ENCODE measurements at places on chromosomes 5 and 9. TPM values are rescaled to one million over a fixed set of nuclear protein-coding genes. Genes with fewer than 3 reads are reported as not detected.
A peak's percentile ranks its signal among the peaks of the same experiment; 100 is the strongest.

CRB2 gene
- 80.5 TPM for total RNA-seq

DNA sequence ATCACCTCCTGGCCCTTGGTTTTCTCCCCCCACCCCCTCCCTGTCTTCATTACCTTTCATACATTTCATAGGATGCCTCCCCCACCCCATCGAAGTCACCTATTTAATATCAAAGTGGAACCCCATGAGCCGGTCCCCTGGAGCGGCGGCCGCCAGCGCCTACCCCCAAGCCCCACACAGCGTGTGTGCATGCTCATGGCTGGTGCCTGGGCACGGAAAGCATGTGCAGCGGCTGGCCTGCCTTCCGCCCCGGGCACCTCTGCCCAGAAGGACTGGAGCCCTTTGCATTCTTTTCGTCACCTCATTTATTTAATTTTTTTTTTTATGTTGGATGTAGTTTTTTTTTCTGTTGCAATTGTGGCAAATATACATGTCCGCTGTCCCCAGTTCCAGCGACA lies 116.2 kb downstream of the WNK2 start:
- H3K36me3 ChIP-seq, result no peaks in the 10 kb centered on the region
- H3K27me3 ChIP-seq, result no peaks in the 10 kb centered on the region
- no peak for DNase-seq
- peaks cover 6% of the 10 kb centered on the region for H3K4me1 ChIP-seq
- H3K4me3 ChIP-seq, result no peak overlapping the region

DNA sequence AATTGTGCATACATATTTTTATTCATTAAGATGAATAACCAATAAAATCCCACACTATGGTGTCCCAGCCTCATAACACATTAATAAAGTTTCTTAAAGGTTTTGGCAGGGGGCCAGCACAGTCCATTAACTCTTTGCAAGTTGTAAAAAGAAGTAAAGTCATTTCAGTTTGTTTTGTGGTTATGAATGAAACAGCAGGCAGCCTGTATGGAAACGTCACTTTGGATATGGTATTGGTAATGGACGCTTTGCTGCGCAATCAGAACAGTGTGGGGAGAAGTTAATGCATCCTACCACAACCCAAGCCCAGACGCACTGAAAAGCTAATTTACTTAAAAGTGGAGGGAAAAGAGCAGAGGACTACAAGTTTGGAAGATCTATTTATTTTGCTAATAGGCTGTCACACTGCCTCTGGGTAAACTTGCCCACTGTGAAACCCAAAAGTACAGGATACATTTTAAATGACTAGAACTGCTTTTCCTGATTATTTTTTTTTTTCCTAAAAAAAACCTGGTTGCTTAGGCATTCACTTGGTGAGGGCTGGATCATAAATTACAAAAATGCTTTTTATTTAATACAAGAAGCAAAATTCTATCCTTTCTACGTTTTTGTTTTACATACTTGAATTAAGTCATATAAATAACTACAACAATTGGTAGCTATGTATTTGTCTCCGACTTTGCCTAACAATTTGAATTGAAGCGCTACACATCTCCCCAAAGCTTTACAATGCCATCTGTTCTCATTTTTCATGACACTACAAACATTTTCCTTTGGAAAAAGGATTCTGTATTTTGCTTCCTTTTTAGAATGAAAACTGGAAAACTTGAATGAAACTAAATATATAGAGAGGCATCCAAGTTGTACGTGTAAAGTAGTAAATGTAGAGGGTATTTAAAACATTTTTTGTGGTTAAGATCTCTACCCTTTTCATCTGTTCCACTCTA lies 104.3 kb downstream of the NFIB start:
- peak overlapping the region; percentile 93 for H3K27ac ChIP-seq
- DNase-seq, result no peak
- peaks cover 3% of the 10 kb centered on the region for H3K4me1 ChIP-seq
- H3K27me3 ChIP-seq, result no peaks in the 10 kb centered on the region

- H3K4me3 ChIP-seq, result no peak overlapping the region
- no peak for DNase-seq
- no peaks in the 10 kb centered on the region for H3K4me1 ChIP-seq
- no peaks in the 10 kb centered on the region for H3K27me3 ChIP-seq
- no peak overlapping the region for H3K27ac ChIP-seq
These were observed 750.4 kb downstream of the BRINP1 start for GRCh38 chr9:118618849-118619248.

GRCh38 chr5:143886651-143887638 lies 75.0 kb downstream of the HMHB1 start:
- no peak overlapping the region for H3K4me3 ChIP-seq
- no peaks in the 10 kb centered on the region for H3K27me3 ChIP-seq
- DNase-seq, result no peak
- H3K27ac ChIP-seq, result no peak overlapping the region
- H3K36me3 ChIP-seq, result no peaks in the 10 kb centered on the region
- peaks cover 56% of the 10 kb centered on the region for H3K4me1 ChIP-seq

TIMD4 gene
- not detected for total RNA-seq

PCDHB3 gene
- 5.7 TPM for total RNA-seq

GRCh38 chr5:13322769-13323168 lies 621.7 kb downstream of the DNAH5 start:
- H3K36me3 ChIP-seq, result no peaks in the 10 kb centered on the region
- no peak overlapping the region for H3K4me3 ChIP-seq
- no peaks in the 10 kb centered on the region for H3K4me1 ChIP-seq
- no peaks in the 10 kb centered on the region for H3K27me3 ChIP-seq

- H3K36me3 ChIP-seq, result peaks cover 5% of the 10 kb centered on the region
- no peaks in the 10 kb centered on the region for H3K4me1 ChIP-seq
- H3K27me3 ChIP-seq, result no peaks in the 10 kb centered on the region
- no peak for DNase-seq
These were observed 17.9 kb downstream of the CCDC171 start for GRCh38 chr9:15570769-15571168.

GRCh38 chr5:134426361-134426760 lies 14.7 kb upstream of the CDKN2AIPNL start:
- no peak for DNase-seq
- no peaks in the 10 kb centered on the region for H3K36me3 ChIP-seq
- H3K27ac ChIP-seq, result no peak overlapping the region
- no peaks in the 10 kb centered on the region for H3K4me1 ChIP-seq
- H3K4me3 ChIP-seq, result no peak overlapping the region

CTSV gene
- 7.2 TPM for total RNA-seq

GRCh38 chr9:130839132-130840111 lies 4.4 kb downstream of the ABL1 start:
- H3K27me3 ChIP-seq, result no peaks in the 10 kb centered on the region
- DNase-seq, result no peak
- no peaks in the 10 kb centered on the region for H3K36me3 ChIP-seq
- no peak overlapping the region for H3K27ac ChIP-seq

RNF130 gene
- total RNA-seq, result 116 TPM

NSUN2 gene
- 75.0 TPM for total RNA-seq

PCDH12 gene
- total RNA-seq, result 0.25 TPM

GRCh38 chr5:133696006-133696584 lies 83.8 kb upstream of the FSTL4 start:
- H3K4me1 ChIP-seq, result no peaks in the 10 kb centered on the region
- no peak overlapping the region for H3K4me3 ChIP-seq
- peaks cover 17% of the 10 kb centered on the region for H3K27me3 ChIP-seq
- peak overlapping the region; percentile 85 for H3K27ac ChIP-seq
- H3K36me3 ChIP-seq, result peaks cover 3% of the 10 kb centered on the region
- DNase-seq, result no peak

TMOD1 gene
- total RNA-seq, result 0.77 TPM

DNA sequence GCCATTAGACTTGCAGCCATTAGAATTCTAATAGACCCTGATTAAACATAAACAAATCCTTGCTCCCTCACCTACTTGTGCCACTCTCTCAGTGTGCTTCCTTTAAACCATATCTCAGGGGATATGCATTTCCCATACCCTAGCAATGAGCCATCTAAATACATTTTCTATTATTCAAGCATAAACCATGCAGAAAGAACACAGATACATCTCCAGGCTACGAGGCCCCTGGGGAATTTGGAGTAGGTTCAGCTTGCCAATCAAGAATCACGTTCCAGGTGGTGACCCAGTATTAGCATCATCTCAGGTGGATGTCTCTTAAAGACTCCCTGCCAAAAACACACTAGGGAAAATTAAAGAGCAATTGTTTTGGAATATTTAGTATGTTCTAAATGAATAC lies 93.0 kb upstream of the CCL21 start:
- peaks cover 56% of the 10 kb centered on the region for H3K27me3 ChIP-seq
- DNase-seq, result no peak
- no peaks in the 10 kb centered on the region for H3K36me3 ChIP-seq
- H3K4me1 ChIP-seq, result no peaks in the 10 kb centered on the region
- no peak overlapping the region for H3K4me3 ChIP-seq

IL12B gene
- total RNA-seq, result not detected

- no peak for DNase-seq
- H3K27ac ChIP-seq, result no peak overlapping the region
These were observed 68.8 kb downstream of the TLR4 start for GRCh38 chr9:117772960-117773359.

DNA sequence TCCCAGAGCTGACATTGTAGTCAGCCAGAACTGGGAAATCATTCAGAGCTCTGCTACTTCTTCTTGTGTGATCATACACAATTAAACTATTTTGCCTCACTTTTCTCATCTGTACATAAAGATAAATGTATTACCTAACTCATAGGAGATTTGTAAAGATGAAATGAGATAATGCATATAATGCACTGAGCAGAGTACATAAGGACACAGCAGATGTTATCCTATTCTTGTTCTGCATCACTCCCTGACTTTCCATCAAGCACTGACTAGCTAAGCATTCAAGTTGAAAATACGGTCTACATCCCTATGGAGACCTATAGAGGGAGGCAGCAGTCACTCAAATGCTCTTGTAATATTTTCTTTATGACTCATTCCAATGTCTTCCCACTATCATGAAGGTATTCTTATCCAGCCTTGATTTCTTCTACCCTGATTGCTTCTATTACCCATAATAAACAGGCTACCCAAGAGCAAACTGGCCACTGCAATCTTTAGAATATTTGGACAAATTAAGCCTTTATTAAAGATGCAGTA lies 16.3 kb upstream of the PRR16 start:
- H3K4me3 ChIP-seq, result no peak overlapping the region
- H3K27ac ChIP-seq, result no peak overlapping the region
- no peaks in the 10 kb centered on the region for H3K4me1 ChIP-seq
- DNase-seq, result no peak

GRCh38 chr9:126440940-126441339 lies 114.3 kb downstream of the MVB12B start:
- H3K36me3 ChIP-seq, result peaks cover 2% of the 10 kb centered on the region
- no peak for DNase-seq
- peak overlapping the region; percentile 73 for H3K4me3 ChIP-seq

- no peak overlapping the region for H3K27ac ChIP-seq
- no peaks in the 10 kb centered on the region for H3K27me3 ChIP-seq
- DNase-seq, result no peak
These were observed 2.2 kb upstream of the CANX start for GRCh38 chr5:179696603-179697002.

TSSK1B gene
- total RNA-seq, result 0.16 TPM

SLC25A2 gene
- total RNA-seq, result 0.72 TPM

GRCh38 chr5:111722140-111722539 lies 34.9 kb downstream of the NREP start:
- no peak for DNase-seq
- H3K4me3 ChIP-seq, result no peak overlapping the region
- H3K27me3 ChIP-seq, result no peaks in the 10 kb centered on the region
- H3K4me1 ChIP-seq, result peaks cover 29% of the 10 kb centered on the region
- H3K36me3 ChIP-seq, result peaks cover 52% of the 10 kb centered on the region

GABRG2 gene
- total RNA-seq, result 2.8 TPM

KIAA0825 gene
- total RNA-seq, result 3.5 TPM

GRCh38 chr5:175738126-175738525 lies 80.3 kb downstream of the HRH2 start:
- peaks cover 13% of the 10 kb centered on the region for H3K27me3 ChIP-seq
- H3K4me1 ChIP-seq, result peaks cover 3% of the 10 kb centered on the region
- DNase-seq, result no peak
- no peak overlapping the region for H3K27ac ChIP-seq
- no peaks in the 10 kb centered on the region for H3K36me3 ChIP-seq

CCL21 gene
- not detected for total RNA-seq

- peak overlapping the region; percentile 16 for H3K27ac ChIP-seq
- H3K4me3 ChIP-seq, result no peak overlapping the region
- peaks cover 18% of the 10 kb centered on the region for H3K4me1 ChIP-seq
- no peaks in the 10 kb centered on the region for H3K36me3 ChIP-seq
- no peak for DNase-seq
These were observed 23.8 kb downstream of the C5orf58 start for GRCh38 chr5:170256571-170256970.

GRCh38 chr5:23007236-23007635 lies 154.1 kb upstream of the CDH12 start:
- no peaks in the 10 kb centered on the region for H3K4me1 ChIP-seq
- H3K27me3 ChIP-seq, result no peaks in the 10 kb centered on the region
- H3K4me3 ChIP-seq, result no peak overlapping the region
- H3K27ac ChIP-seq, result no peak overlapping the region

DNA sequence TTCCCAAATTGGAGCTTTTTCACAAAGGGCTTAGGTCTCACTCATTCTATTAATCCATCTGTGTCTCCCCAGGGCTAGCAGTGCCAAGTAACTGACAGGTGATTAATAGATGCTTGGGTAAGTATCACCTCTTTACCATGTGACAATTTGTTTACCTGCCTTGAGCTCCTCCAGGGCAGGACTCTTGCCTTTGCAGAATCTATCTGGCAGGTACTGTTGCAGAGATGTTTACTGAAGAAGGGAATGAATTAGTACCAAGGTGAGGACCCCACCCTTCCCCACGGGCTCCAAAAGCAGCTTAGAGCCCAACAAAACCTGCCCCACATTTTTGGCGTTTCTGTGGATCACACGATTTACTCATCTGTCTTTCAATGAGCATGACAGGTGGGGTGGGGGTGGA lies 698 bp upstream of the TGFBI start:
- no peak for DNase-seq
- H3K27ac ChIP-seq, result no peak overlapping the region
- H3K4me3 ChIP-seq, result no peak overlapping the region

RXFP3 gene
- 0.12 TPM for total RNA-seq

DNA sequence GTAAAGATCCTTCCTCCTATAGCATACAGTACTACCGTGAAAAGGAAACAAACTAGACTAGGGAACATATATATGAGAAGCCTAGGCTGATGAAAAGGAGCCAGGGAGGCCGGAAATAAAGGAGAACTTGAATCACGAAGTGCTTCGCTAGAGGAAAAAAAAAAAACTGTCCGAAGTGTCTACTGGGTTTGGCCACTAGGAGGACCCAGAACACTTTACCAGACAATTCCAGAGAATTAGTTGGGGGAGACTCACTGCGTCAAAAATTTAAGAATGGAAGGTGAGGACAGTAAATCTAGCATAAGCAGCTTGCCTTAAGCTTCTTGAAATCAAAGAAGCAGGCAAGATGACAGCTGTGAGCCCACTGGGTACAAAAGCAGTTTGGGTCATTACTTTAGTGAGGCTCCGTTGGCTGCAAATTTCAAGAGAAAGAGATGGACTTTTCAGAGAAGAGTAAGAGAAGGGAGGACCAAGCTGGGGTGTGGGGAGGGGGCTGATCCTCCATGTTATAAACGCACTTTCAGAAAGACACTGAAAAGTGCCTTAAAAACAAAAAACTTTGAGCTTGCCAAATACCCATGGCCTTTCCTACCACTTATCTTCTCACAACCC lies 47.4 kb downstream of the P4HA2 start:
- no peak for DNase-seq
- H3K36me3 ChIP-seq, result no peaks in the 10 kb centered on the region
- no peak overlapping the region for H3K4me3 ChIP-seq
- peaks cover 22% of the 10 kb centered on the region for H3K4me1 ChIP-seq
- no peaks in the 10 kb centered on the region for H3K27me3 ChIP-seq
- H3K27ac ChIP-seq, result peak overlapping the region; percentile 85

GRCh38 chr9:15505921-15506320 lies 4.8 kb downstream of the PSIP1 start:
- no peak overlapping the region for H3K27ac ChIP-seq
- no peak for DNase-seq
- no peak overlapping the region for H3K4me3 ChIP-seq
- H3K36me3 ChIP-seq, result peaks cover 32% of the 10 kb centered on the region

Measured in neural crest cell (in vitro differentiated cells).